ENCODE measurements at places on chromosomes 16 and 17. TPM values are rescaled to one million over a fixed set of nuclear protein-coding genes. Genes with fewer than 3 reads are reported as not detected.

DNA sequence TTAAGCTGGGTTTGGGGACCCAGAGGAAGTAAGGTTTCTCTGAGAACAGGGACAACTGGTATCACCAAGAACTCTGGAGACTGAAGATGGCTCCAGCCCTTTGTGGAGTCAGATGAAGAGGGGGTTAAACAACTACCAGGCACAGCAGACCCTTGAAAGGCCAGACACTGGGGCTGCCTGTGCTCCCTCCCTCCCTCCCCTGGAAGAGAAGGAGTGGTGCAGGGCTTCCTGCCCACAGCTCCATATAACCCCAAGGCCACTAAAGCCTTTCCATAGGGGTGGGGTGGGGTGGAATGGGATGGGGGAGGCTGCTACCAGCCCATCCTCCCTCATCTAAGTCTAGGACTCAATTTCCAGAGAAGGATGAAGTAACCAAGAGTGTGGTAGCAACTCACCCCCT lies 66.7 kb downstream of the CCDC182 start:
- H3K27ac ChIP-seq = no peak overlapping the region
- H3K36me3 ChIP-seq = peaks cover 16% of the 10 kb centered on the region
- H3K4me1 ChIP-seq = no peaks in the 10 kb centered on the region
- peak; percentile 68 for DNase-seq
- no peaks in the 10 kb centered on the region for H3K27me3 ChIP-seq

DNA sequence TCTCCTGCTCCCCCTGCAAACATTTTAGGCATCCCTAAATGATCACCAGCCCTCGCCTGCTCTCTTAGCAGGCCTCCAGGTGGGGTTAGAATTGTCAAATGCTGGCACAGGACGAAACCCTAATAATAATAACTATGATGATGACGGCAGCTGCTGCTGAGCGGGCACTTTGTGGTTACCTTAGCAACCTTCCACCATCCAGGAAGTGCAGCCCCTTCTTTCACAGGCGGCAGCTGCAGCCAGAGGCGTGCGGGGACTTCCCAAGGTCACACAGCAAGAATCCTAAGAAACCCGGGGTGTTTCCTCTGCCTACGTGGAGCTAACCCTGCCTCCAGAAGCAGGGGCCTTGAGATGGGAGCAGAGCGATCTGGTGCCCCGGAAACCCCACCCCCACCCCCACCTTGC lies 22.4 kb upstream of the EIF1 start:
- no peaks in the 10 kb centered on the region for H3K36me3 ChIP-seq
- H3K4me3 ChIP-seq = peak overlapping the region; percentile 71
- H3K27ac ChIP-seq = peak overlapping the region; percentile 95
- H3K27me3 ChIP-seq = no peaks in the 10 kb centered on the region
- peaks cover 14% of the 10 kb centered on the region for H3K4me1 ChIP-seq
- no peak for DNase-seq

DNA sequence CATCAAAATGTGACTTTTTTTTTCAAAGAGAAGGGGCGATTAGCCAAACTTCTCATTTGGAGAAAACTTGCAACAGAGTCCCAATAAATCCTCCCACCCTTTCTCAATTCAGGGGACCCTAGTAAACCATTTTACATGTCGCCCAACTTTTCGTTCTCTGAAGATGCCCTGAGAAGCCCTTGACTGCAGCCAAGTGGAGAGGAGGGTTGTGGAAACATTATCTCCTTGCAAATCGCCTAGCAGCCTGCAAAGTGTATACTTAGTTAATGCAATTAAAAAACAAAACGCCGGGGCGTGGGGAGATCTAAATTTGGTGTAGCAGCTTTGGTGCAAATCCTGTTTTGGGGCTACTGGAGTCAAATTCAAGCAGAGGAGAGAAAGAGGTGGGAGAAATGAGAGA lies 1.2 kb upstream of the SHISA9 start:
- no peak overlapping the region for H3K4me3 ChIP-seq
- no peak for DNase-seq
- H3K27ac ChIP-seq = no peak overlapping the region
- no peaks in the 10 kb centered on the region for H3K36me3 ChIP-seq
- peaks cover 7% of the 10 kb centered on the region for H3K4me1 ChIP-seq
- peaks cover 71% of the 10 kb centered on the region for H3K27me3 ChIP-seq

- H3K36me3 ChIP-seq = no peaks in the 10 kb centered on the region
- H3K4me3 ChIP-seq = peak within 1 kb of the TSS; percentile 67
- H3K27me3 ChIP-seq = peaks cover 26% of the 10 kb centered on the region
- peak; percentile 78 for DNase-seq
Measured at GRCh38 chr17:31391496-31391949, at the start of gene RAB11FIP4. TSS of gene RAB11FIP4 (plus strand) at chr17:31391675. CDS start at chr17:31391853, 178 bp downstream.

DNA sequence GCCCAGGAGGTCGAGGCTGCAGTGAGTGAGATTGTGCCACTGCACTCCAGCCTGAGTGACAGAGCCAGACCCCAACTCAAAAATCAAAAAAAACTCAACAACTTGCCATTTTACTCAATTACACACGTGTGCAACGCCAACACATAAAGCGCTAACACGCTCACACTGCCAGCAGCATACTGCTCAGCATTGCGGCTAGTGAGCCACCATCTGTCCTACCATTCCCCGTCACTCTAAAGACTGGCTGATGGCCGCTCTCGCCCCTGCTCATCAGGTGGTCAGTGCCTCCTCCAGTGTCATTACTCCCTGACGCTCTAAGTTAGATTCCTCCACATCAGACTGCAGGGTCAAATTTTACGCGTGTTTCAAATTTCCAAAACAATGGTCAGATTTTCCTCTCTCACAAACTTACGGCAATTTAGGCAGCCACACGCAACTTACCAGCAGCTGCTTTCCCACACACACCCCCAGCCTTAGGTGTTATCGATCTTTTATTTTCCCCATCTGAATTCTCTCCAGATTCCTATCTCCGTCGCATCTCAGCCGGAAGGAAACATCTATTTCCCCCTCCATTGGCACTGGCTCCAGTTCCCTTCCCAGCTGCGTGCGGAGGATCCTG lies 240.8 kb downstream of the C16orf95 start:
- peaks cover 8% of the 10 kb centered on the region for H3K4me1 ChIP-seq
- peak; percentile 32 for DNase-seq
- H3K27me3 ChIP-seq = no peaks in the 10 kb centered on the region
- H3K36me3 ChIP-seq = peaks cover 14% of the 10 kb centered on the region
- H3K27ac ChIP-seq = no peak overlapping the region

DNA sequence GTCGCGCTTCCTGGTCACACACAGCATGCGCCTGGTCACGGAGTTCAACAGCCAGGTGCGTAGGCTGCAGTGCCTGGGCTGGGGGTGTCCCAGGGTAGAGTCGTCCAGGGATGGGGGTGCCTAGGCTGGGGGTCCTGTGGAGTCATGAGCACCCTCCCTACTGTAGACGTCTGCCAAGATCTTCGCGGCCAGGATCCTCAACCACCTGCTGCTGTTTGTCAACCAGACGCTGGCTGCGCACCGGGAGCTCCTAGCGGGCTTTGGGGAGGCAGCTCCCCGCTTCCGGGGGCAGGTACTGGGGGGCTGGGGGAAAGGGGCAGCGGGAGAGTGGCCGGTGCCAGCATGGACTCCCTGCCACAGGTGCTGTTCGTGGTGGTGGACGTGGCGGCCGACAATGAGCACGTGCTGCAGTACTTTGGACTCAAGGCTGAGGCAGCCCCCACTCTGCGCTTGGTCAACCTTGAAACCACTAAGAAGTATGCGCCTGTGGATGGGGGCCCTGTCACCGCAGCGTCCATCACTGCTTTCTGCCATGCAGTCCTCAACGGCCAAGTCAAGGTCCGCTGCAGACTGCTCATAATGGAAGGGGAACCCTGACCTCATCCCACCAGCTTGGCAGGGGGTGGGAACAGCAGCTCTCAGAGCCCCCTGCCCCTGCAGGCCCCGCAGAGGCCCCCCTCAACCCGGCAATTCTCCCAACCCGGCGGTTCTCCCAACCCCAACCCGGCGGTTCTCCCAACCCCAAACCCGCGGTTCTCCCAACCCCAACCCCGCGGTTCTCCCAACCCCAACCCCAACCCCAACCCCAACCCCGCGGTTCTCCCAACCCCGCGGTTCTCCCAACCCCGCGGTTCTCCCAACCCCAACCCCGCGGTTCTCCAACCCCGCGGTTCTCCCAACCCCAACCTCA lies 2.4 kb downstream of the PDIA2 start:
- H3K36me3 ChIP-seq = peaks cover 12% of the 10 kb centered on the region
- no peaks in the 10 kb centered on the region for H3K27me3 ChIP-seq
- H3K4me1 ChIP-seq = no peaks in the 10 kb centered on the region
- no peak overlapping the region for H3K27ac ChIP-seq

- no peak for DNase-seq
- no peaks in the 10 kb centered on the region for H3K36me3 ChIP-seq
- no peak overlapping the region for H3K4me3 ChIP-seq
Measured at GRCh38 chr16:18965555-18965954, 18.2 kb upstream of the TMC7 start.

DNA sequence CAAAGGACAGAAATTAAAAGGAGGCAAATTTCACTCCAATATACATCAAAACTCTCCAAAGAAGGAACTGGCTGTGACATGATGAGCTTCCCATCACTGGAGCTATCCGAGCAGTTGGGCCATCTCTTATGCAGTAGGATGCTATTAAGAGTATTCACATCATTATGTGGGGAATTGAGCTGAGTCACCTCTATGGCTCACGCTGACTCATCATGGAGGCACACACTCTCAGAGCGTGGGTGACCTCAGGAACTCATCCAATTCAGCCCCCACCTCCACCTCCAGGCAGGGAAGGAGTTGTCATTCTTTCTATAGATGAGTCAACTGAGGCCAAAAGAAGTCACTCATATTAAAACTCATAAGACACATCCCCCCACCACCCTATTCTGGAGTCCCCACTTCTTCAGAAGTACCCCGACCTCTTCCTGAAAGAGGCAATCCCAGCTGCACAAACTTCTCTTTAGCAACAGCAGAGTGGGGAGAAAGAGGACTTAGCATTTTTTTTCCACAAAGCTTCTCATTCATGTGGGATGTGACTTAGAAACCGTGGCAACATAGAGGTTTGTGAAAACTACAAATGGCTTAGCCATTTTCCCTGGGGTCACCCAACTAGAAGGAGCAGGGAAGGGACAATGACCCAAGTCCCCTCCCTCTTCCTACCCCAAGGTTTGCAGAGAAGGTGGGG lies 32.5 kb downstream of the ABCC12 start:
- DNase-seq = no peak
- H3K27ac ChIP-seq = peak overlapping the region; percentile 88
- peaks cover 64% of the 10 kb centered on the region for H3K4me1 ChIP-seq
- H3K27me3 ChIP-seq = no peaks in the 10 kb centered on the region

GRCh38 chr16:20260215-20261009 lies 66.9 kb downstream of the GP2 start:
- no peaks in the 10 kb centered on the region for H3K4me1 ChIP-seq
- no peak overlapping the region for H3K27ac ChIP-seq
- H3K4me3 ChIP-seq = no peak overlapping the region
- H3K27me3 ChIP-seq = no peaks in the 10 kb centered on the region
- no peak for DNase-seq

- H3K27ac ChIP-seq = no peak overlapping the region
- DNase-seq = no peak
- H3K4me3 ChIP-seq = peak overlapping the region; percentile 67
- no peaks in the 10 kb centered on the region for H3K36me3 ChIP-seq
- H3K4me1 ChIP-seq = peaks cover 10% of the 10 kb centered on the region
Measured at GRCh38 chr16:58500430-58501241, 693 bp downstream of the NDRG4 start.

- DNase-seq = no peak
- peak overlapping the region; percentile 87 for H3K27ac ChIP-seq
- no peak overlapping the region for H3K4me3 ChIP-seq
- peaks cover 5% of the 10 kb centered on the region for H3K36me3 ChIP-seq
Measured at GRCh38 chr17:15464231-15464985, 3.0 kb downstream of the CDRT4 start.

DNA sequence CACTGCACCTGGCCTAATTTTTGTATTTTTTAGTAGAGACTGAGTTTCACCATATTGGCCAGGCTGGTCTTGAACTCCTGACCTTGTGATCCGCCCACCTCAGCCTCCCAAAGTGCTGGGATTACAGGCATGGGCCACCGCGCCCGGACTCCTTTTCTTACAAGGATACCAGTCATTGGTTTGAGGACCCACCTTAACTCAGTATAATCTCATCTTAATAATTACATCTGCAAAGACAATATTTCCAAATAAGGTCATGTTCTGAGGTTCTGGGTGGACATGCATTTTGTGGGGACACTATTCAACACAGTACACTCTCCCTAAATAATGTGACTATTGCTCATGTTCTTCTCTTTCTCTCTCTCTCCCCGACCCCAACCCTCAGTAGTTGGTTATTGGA lies 63.7 kb downstream of the ERCC4 start:
- no peak overlapping the region for H3K4me3 ChIP-seq
- peaks cover 5% of the 10 kb centered on the region for H3K36me3 ChIP-seq
- no peak overlapping the region for H3K27ac ChIP-seq
- DNase-seq = no peak
- peaks cover 2% of the 10 kb centered on the region for H3K27me3 ChIP-seq
- no peaks in the 10 kb centered on the region for H3K4me1 ChIP-seq

DNA sequence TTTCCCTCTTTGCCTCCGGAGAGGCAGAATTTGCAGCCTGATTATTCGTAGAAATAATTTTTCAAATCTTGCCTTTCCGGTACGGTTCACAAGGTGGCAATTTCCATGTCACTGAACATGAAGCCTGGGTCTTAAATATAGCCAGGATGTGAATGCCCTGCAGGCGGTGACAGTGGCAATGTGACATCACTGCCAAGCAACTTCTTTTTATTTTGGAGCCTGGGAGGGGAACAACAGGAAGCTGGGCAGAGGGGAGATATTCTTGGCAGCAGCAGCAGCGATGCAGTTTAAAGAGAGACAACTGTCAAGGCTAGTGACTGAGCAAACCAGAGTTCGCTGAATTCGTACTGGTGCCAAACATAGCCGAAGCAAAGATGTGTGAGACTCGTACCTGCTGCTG lies 171.1 kb downstream of the SNX29 start:
- peaks cover 11% of the 10 kb centered on the region for H3K4me1 ChIP-seq
- no peaks in the 10 kb centered on the region for H3K27me3 ChIP-seq

DNA sequence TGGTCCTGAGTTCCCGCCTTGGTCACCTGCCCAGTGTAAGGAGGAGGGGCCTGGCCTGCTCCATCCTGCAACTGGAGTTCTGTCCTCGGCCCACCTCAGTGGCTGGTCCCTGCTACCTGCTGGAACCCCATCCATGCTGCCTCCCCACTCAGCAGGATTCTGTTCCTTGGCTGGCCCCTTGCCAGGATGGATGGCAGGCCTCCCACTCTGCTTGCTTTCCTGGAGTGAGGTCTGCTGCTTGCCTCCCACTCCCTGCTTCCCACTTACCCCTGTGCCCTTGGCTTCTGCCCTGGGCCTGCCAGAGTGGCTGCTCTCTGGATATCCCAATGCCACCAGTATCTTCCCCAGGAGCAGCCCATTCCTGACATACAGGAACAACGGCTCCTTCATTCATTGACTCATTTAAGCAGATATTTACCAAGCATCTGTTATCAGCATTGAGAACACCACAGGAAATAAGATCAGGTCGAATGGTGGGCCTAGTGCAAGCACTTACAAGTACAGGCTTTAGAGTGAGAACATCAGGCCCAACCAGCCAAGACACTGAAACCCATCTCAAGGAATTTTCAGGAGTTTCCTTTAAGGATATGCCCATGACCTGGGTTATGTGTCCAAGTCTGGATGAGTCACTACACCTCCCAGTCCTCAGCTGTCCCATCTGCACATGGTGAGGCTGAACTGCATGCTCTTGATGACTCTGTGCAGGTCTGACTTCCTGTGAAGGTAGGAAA lies 17.0 kb upstream of the RPRML start:
- H3K27ac ChIP-seq = no peak overlapping the region
- no peak for DNase-seq
- no peak overlapping the region for H3K4me3 ChIP-seq
- H3K27me3 ChIP-seq = peaks cover under 1% of the 10 kb centered on the region
- no peaks in the 10 kb centered on the region for H3K36me3 ChIP-seq

Gene PDPR
- 30.7 TPM for total RNA-seq

Gene SSTR5
- not detected for total RNA-seq

Gene CD300E
- not detected for total RNA-seq

Gene PRSS21
- not detected for total RNA-seq

Gene RUNDC3A
- 0.60 TPM for total RNA-seq

Gene ARHGDIA
- 433 TPM for total RNA-seq

Gene CCL11
- total RNA-seq = not detected

Gene NPIPB6
- total RNA-seq = 5.2 TPM

Gene CNGB1
- total RNA-seq = not detected

Gene SLC38A8
- total RNA-seq = not detected

All from osteocyte (in vitro differentiated cells).